Muscle of arm (tissue), 14 donors: ENCODE measurements at places on chromosomes 1 and 21. TPM values are rescaled to one million over a fixed set of nuclear protein-coding genes. Genes with fewer than 3 reads are reported as not detected.

DNA sequence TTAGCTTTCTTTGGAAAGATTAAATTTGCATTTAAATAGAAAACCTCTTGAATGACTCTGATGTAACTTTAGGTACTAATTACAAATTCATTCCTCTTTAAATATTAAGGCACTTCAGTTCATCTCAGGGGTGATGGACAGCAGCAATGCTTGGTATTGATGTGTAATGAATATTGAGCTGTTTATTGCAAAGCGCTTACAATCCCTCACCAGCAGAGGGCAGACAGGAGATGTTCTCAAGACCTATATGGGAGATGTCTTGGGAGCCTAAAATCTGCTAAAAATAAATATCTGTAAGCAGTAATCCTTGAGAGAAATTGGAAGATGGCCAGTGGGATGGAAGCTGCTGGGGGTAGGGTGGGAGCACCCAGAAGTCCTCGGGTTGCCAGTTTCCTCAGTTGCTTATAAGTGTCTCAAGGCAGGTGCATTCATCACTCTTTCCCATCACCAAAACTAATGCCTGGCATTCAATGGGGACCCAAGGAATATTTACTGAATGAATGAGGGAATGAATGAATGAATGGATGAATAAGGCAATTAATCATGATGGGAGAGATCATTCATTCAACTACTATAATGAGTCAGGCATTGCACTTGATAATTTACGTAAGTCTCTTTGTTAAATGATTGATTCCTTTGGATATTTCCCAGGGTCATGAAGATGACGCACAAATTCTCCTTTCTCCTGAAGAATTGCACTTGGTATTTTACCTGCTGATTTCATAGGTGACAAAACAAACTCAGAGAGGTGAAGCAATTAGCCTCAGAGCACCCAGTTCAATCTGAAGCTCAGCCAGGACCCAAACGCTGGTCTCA lies 2.3 kb downstream of the KLHDC8A start:
- DNase-seq = peak; percentile 66

Gene OR2AJ1
- not detected for polyA plus RNA-seq

DNA sequence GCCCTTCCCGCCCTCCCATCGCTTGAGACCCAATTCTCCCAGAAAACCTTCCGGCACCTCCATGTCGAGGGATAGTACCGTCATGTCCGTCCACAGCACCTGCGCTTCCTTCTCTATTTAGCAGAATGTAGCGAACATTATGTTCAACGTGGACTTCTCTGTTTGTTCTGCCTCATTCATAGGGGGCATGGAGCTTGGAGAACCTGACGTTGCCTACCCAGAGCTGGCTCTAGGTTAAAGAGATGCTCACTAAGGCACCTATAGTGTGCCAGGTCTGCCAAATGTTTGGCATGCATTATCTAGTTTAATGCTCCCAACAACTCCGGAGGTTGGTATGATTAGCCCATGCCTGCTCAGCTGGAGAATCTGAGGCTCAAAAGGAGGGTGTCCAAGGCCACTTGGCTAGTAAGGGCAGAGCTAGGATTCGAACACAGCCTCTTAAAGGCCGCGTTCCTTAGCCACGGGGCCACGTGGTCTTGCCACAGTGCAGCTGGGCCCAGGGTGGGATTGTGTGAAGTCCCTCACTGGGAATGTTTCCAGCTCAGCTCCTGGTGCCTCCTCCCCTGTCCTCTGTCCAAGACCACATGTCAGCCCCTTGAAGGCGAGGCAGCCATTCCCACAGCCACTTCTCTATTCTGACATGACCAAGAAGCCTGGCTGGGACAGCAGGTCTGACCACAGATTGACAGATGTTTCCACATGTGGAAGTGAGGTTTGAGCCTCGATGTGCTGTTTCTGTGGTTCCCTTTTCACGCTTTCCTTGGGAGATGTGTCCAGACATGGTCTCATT lies 57.8 kb downstream of the RUNX3 start:
- no peak for DNase-seq

DNA sequence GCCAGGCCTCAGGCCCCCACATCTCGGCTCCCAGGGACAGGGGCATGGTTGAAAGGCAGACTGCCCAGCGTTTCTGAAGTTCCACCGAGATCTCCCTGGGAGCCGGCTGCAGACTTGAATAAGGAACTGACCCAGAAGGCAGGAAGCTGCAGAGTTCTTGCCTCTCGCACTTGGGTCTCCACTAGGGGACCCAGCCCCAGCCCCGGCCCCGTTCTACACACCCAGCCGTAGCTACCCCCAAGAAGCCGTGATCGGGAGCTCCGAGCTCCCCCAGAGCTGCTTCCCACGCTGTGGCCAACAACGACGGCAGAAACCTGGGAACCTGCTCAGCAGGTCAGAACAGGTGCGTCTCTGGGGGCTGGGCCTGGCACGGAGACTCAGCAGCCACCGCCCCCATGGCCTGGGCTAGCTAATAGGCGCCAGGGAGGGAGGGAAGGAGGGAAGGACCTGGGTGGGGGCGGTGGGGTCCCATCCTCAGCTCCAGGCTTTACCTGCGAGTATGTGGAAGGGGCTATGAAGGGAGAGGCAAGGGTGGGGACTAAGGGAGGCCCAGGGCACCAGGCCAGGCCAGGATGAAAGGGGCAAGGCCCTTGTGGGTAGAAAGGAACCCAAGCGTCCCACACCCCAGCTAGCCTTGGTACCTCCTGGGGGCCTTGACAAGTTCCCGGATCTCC lies at the start of gene NECTIN4:
TSS of gene NECTIN4 (minus strand) at position 308 of the 674 bp plus-strand sequence. CDS start at position 46, 262 bp downstream.
- DNase-seq = no peak

- DNase-seq = no peak
These were observed 10.5 kb downstream of the TENT5C start for GRCh38 chr1:117616356-117616755.

DNA sequence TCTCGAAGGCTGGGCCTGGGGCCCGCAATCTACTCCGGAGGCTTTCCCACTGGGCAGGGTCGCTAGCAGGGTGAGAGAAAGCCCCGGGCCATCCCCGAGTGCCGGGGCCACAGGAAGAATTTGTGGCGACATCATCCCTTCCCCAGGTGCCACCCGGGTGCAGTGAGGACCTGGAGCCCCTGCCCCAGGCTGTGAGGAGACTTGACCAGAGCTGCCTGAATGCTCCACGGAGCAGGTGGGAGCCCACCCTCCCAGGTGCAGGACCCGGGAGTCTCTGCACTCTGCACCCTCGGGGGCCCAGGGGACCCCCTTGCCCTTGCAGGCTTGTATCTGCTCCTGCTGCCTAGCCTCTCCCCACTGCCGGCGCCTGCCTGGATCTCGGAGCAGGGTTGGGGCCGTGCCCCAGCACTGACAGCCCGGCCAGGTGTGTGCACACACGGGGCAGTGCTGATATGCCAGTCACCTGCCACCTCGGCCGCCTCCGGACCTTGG lies 67.5 kb upstream of the RGS7 start:
- no peak for DNase-seq

GRCh38 chr21:41008974-41009373 lies 159.0 kb upstream of the BACE2 start:
- DNase-seq = no peak

Gene ACTL8
- polyA plus RNA-seq = not detected

Gene TTC13
- polyA plus RNA-seq = 21.3 TPM

- no peak for DNase-seq
These were observed 393.0 kb upstream of the PLXNA2 start for GRCh38 chr1:208637181-208637580.

Gene MFAP2
- polyA plus RNA-seq = 166 TPM

Gene CATSPERE
- not detected for polyA plus RNA-seq

DNA sequence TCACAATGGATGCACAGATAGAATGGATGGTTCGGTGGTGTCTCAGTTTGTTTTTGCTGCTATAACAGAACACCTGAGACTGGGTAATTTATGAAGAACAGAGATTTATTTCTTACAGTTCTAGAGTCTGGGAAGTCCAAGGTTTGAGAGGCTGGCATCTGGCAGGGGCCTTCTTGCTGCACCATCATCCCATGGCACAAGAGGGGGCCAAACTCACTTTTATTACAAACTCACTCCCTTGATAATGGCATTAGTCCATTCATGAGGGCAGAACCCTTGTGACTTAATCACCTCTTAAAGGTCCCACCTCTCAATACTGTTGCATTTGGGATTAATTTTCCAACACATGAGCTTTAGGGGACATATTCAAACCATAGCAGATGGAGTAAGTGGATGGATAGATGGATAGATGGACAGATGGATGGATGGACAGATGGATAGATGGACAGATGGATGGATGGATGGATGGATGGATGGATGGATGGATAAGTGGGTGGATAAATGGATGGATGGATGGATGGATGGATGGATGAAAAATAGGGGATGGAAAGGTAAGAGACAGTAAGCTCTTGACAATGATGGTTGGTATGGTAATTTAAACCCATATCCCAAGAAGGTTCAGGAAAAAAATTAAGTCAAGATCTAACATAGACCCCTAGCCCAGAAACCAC lies 16.5 kb downstream of the CAMK2N1 start:
- no peak for DNase-seq

Gene MAD2L2
- 24.7 TPM for polyA plus RNA-seq

DNA sequence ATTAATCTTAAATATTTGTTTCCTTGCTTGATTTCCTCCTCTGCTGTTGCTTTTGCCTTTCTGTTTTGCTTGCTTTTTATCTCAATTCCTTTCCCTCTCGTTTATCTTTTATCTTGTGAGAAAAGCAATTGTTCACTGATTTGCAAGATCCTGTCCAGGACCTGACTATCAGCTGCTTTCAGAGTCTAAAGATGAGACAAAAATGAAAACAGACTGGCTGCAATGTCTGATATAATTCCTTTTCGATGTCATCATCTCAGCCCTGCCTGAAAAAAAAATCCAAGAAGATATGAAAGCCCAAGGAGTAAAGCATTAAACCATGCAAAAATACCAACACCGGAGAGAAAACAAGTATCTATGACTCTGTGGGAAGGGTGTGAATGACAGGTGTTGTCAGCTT lies 225.5 kb downstream of the PATJ start:
- DNase-seq = no peak

Gene LSM10
- polyA plus RNA-seq = 19.6 TPM

- DNase-seq = no peak
These were observed 59.8 kb downstream of the KIRREL1 start for GRCh38 chr1:158053276-158053675.

DNA sequence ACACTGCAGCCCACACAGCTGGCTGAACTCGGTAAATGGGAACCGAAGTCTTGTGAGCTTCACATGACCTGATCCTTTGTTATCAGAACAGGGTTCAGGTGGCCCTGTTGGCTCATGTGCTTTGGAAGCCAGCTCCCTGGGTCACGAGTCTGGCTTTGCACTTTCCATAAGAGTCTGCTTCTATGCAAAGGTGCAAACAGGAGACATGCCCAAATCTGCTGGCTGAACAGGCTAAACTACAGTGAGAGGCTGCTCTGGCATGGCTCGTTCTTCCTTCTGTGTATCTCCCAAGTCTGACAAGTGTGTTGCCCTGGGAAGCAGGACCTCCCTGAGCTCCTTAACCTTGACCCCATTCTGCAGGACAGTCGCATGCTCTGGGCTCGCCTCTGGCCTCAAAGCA lies 549.6 kb downstream of the KIF26B start:
- DNase-seq = no peak

- no peak for DNase-seq
These were observed 133.7 kb downstream of the RUNX1 start for GRCh38 chr21:34915364-34915841.

- no peak for DNase-seq
These were observed 360.9 kb upstream of the VAMP3 start for GRCh38 chr1:7410156-7410555.

DNA sequence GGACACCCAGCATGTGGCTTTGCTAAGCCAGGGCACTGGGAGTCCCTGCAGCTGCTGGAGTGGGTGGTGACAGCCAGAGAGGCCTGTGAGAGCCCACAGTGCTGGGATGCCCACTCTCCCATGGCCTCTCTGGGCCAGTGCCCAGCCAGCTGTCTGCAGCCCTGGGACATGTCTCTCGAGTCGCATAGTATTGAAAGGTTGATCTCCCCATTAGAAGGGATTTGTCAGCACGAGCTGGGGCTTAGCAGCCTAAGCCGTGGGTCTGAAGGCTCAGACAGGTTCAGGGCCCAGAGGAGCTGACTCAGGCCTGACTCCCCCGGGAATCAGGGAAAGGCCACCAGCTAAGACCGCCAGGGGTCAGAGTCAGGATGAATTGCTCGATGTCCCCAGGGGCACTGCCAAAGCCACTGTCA lies 53.5 kb downstream of the FOXD2 start:
- DNase-seq = no peak

DNA sequence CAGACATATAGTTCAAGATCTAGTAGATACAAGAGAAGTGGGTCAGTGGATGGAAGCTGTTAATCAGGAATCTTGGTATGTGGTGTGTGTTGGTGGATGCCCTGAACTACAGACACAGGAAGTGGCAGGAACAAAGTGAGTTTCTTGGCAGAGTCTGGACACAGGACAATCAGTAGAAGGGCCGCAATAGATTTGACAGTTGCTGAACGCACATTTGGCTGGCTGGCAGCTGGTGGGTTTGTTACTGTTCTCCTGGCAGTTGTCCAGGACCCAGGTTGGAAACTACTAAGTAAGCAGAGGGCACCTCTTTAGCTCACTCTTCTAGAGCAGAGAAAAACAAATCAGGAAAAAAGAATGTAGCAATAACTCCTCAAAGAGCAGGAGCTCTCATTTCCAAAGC lies 13.2 kb downstream of the KRTAP26-1 start:
- no peak for DNase-seq

Gene RGSL1
- polyA plus RNA-seq = not detected

GRCh38 chr1:223802032-223802431 lies 43.7 kb downstream of the TP53BP2 start:
- DNase-seq = no peak

Gene MCOLN2
- polyA plus RNA-seq = 0.38 TPM

DNA sequence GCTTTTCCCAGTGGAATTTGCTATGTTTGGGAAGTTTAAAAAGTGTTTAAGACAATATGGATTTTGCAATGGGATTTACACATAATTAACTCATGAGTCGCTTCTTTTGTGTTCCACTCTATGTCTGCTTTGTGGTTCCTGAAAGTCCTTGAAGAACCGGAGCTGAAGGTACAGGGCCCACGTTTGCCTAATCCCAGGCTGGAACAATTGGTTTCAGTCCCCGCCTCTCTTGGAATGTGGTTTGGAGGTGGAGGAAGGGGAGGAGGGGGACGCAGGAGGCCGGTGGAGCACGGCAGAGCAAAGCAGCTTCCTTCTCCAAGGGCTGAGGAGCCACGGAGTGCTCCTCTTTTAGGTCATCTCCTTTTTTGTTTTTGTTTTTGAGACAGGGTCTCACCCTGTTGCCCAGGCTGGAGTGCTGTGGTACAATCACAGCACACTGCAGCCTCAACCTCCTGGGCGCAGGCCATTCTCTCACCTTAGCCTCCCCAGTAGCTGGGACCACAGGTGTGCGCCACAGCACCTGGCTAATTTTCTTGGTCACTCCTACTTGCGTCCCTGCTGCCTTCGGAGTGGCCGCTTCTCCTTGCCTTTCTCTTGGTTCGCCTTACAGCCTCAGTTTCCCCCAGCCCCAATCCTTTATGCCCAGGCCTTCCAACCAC lies 129.5 kb upstream of the ERRFI1 start:
- DNase-seq = no peak
